Smooth muscle cell of the pulmonary artery (primary cell): ENCODE measurements at places on chromosomes 11 and 22. TPM values are rescaled to one million over a fixed set of nuclear protein-coding genes. Genes with fewer than 3 reads are reported as not detected.

The TMEM45B gene
- not detected in 2 replicates for total RNA-seq

The TRIM64 gene
- total RNA-seq, result not detected in 2 replicates

The SCT gene
- total RNA-seq, result not detected in 2 replicates

The GAS2L1 gene
- 16.0 and 19.1 TPM in 2 replicates for total RNA-seq

The KCNJ1 gene
- total RNA-seq, result not detected in 2 replicates

The ARHGAP20 gene
- 3.0 and 6.1 TPM in 2 replicates for total RNA-seq

The SIK2 gene
- 13.1 and 16.0 TPM in 2 replicates for total RNA-seq

The PDGFB gene
- total RNA-seq, result 0.33 and 0.40 TPM in 2 replicates

The OR5D13 gene
- total RNA-seq, result not detected in 2 replicates

The ABCG4 gene
- total RNA-seq, result 0.40 and 1.0 TPM in 2 replicates
